Activated B cell treated with CpG ODN at 0.5 μM for 24 hours (primary cell): ENCODE measurements at places on chromosomes 2 and 18.

DNA sequence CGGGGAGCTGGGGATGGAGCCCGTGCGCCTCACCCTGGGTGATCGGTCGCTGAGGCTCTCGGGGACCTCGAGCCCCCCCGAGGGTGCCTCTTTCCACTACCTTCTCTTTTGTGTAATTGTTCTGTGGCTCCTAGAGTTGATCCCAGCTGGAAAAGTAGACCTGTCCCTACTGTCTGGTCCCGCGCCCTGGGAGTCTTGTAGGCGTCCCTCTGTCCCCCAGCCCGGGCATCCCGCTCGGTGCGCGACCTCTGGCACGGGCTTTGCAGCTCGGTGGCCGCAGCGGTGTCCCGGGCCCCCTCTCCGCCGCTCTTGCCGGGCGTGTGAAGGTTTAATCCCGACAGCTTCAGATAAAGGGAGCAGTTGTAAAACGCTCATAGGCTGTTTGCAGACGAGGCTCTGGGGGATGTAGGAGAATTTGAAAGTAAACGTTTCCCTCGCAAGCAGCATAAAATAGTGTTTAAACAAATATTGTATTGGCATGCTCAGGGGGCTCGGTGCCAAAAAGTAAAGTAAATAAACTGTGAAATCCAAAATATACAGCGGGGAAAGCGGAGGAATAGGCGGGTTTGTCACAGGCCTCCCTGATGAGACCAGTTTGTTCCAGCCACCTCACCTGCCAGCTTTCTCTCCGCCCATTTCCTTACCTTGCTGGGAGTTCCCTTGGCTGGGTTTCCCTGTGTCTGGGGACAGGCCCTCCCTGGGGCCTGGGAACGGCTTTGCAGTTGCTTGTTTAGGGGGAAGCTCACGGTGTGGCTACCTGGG lies 1.9 kb downstream of the GLI2 start:
- DNase-seq: no peak

DNA sequence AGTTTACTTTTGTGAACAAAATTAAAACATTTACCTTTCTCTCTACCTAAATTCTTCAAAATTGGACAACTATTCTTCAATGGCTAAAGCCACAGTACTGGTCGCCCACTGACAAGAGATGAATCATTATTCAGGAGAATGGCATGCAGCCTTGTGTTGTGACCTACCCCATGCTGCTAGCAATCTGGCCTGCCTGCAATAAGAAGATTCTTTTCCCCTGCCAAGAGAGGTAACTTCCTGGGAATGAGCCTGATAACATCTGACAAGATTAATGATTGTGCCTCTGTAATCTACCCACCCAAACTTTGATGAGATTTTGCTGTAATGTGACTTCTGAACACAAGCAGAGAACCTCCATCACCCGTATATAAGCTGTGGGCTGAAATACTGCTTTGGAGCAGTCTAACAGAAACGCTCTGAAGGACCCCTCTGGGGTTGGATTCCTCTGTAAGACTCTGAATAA lies 47.0 kb upstream of the ST3GAL5 start:
- DNase-seq: no peak

GRCh38 chr2:121771976-121772742 lies 16.7 kb downstream of the TSN start:
- no peak for DNase-seq

GRCh38 chr2:71778514-71778913 lies 325.2 kb downstream of the DYSF start:
- DNase-seq: no peak

- no peak for DNase-seq
These were observed 63.0 kb upstream of the STPG4 start for GRCh38 chr2:47218066-47218581.

DNA sequence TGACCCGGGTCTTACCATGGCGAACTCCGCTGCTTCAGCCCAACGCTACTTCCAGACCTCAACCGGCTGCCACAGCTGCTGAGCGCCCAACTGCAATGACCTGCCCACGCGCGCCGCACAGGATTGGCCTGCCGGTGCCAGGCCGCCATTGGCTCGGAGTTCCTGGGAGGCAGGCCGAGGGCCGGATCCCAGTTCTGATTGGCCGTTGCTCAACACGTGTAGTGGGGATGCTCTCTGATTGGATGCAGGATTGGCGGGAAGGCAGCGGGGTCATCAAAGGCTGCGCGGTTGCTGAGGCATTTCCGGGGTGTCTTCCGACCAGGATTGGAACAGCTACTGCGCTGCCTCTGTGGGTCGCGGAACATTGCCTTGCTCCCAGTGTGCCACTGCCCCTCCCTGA lies at the start of gene TUBA3E:
Gene TUBA3E (minus strand): TSS at position 97 of the 400 bp plus-strand sequence. CDS start 79 bp downstream, at position 18.
- no peak for DNase-seq

DNA sequence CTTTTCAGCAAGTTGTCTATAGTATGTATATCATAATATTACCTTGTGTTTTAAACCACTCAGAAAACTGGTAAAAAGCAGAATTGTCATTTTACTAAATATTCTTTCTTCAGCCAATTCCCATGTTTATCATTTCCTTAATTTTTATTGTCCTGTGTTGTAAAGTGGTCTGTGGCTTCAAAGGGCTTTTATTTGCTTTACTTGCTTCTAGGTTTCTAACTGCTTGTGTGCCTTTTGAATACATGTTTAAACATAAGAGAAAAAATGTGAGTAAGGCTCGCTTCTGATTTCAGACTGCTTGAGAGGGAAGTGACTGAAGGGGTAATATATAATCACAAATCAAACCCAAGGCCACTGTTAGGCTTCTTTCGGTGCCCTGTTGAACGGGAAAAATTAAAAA lies 407.5 kb upstream of the NRP2 start:
- no peak for DNase-seq

DNA sequence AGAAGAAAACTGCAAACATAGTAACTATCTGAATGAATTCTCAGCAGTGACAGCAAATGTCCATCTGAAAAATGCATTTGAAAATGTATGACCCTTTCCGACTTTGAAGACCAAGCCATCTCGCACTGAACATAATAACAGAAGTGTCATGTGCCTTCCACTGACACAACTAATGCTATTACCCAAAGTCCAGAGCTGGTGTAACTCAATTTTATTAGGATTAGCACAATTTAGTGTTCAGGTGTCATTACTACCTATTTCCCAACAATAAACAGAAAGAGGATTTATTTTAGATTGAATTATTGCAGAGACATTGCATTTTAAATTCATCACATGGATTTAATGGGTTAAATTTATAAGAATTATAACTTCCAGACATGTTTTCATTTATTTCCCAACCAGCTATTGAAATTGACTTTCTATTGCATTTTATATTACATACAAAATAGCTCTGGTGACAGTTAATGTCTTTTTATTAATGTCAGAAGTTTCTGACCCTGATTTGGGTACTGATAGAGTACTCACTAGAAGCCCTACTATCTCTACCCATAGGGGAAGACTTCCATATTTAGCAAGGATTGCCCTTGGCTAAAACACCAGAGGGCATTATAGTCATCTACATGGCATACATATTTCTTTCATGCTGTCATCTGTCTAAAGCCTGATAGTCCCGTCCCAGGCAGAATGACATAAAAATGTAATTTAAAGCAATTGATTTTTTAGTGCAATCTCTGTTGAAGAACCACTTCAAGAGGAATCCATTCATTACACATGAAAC lies 7.0 kb upstream of the STK39 start:
- no peak for DNase-seq

DNA sequence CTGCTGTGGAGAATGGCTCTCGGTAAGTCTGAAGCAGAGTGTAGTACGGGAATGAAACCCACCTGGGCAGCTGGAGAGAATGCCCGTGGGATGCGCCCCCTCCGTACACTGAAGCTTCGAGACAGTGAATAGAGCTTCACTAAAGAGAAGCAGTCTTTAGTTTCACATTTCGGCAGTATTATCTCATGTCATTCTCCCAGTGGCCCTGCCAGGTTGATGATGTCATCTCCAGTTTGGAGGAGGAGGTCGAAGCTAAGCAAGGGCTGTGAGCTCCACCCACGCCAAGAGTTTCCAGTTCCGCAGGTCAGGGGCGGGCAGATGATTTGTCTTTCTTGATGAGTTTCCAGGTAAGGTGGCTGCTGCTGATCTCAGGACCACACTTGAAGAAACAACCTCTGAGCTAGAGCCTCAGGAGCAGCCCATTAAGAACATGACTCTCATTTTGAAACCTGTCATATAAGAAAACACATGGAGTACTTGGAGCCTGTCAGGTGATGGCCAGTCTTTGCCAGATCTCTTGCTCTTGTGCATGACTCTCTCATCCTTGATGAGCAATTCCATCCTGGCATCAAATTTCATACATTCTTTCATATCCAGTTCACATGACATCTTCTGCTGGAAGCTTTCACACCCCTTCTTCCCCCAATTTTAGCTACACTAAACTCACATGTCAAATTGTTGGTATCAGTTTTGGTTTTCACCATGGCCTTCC lies 475.0 kb downstream of the RNF144A start:
- DNase-seq: no peak

DNA sequence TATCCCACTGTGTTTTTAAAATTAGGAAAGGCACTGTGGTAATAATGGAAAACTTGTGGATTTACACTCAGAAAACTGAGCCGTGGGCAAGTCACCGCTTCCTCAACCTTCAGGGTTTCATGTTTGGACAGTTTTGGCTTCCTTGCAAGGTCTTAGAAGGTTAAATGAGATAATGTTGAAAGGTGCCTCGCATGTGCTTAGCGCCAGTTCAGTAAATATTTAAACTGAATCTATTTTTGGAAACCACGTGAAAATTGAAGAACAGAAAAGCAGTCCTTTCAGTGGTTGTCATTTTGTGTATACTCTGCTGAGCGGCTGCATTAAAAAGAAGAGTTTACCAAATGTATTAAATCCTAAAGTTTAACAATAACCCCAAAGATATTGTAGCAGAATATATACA lies 15.2 kb upstream of the AGAP1 start:
- no peak for DNase-seq

DNA sequence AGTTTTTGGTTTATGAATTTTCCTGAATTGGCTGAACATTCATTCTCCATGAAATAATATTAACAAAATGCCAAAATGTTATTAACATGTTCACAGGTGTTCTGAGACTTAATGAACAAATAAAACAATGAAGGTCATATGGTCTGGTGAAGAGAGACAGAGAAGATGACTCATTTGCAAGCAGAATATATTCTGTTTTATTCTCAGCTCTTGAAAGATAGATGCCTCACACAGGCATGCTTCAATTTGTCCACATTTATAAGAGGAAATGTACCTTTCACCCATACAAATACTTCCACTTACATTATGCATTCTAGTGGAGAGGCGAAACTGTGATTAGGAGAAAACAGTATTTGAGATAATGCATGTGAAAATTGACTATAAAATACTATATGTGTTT lies 75.4 kb upstream of the PGAP1 start:
- DNase-seq: no peak

GRCh38 chr2:237227592-237228280 lies 142.0 kb downstream of the COPS8 start:
- no peak for DNase-seq

DNA sequence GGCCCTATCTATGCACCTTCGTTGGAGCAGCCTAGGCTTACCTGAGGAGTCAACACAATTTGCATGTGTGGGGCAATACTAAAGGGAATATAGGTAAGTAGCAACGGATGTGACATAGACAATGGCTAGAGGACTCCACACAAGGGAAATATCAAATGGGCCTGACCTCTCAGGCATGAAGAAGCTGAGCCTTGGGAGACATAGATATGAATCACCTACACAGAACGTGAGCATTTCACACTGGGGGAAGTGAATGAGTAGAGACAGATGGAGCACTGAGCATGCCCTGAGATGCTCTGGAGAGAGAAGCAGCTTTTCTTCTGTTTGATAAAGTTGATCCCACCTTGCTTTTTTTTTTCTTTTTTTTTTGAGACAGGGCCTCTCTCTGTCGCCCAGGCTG lies 97.9 kb downstream of the ATL2 start:
- no peak for DNase-seq

DNA sequence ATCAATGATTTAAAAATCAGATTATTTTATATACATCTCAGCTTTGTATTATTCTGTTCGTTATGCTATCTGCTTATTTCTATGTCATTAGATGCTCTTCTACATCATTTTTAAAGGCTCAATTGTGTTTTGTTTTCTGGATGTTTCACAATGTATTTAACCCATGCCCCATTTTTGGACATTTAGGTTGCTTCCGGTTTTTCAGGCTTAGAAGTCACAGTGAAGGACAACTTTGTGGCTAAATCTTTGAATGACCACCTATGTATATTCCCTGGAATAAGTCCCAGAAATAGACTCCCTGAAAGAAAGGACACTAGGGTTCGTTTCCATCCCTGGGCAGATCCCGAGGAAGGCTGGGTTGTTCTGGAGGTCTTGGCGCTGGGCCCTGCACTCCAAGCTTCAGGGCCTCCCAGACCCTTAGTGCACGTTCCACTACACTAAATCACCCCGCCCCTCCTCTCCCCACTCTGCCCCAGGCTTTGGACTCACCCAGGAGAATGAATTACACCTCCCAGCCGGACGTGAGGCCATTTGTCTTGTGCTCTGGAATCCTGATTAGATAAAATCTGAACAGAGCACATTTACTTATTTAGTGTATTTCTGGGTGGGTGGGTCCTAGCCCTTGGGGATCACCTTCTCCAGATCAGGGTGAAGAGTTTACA lies 188.2 kb downstream of the ZFP36L2 start:
- no peak for DNase-seq

DNA sequence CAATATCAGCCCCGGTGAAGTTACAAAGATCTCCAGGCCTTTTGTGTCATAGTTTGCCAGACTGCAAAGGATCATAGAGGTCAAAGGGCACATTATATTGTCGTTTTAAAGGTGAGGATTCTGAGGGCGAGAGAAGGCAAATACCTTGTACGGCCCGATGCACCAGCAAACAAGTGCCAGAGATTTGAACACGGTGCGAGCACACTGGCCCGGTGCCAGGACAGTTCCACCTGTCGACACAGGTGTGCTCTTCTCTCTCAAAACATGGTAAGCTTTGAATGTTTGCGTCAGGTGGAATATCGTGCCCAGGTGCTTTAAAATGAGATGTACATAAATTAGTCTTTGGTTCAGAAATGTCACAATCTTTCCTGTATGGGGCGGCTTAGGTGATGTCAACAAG lies 776.1 kb upstream of the ID2 start:
- no peak for DNase-seq

GRCh38 chr18:37403788-37404187 lies 161.8 kb downstream of the CELF4 start:
- no peak for DNase-seq

DNA sequence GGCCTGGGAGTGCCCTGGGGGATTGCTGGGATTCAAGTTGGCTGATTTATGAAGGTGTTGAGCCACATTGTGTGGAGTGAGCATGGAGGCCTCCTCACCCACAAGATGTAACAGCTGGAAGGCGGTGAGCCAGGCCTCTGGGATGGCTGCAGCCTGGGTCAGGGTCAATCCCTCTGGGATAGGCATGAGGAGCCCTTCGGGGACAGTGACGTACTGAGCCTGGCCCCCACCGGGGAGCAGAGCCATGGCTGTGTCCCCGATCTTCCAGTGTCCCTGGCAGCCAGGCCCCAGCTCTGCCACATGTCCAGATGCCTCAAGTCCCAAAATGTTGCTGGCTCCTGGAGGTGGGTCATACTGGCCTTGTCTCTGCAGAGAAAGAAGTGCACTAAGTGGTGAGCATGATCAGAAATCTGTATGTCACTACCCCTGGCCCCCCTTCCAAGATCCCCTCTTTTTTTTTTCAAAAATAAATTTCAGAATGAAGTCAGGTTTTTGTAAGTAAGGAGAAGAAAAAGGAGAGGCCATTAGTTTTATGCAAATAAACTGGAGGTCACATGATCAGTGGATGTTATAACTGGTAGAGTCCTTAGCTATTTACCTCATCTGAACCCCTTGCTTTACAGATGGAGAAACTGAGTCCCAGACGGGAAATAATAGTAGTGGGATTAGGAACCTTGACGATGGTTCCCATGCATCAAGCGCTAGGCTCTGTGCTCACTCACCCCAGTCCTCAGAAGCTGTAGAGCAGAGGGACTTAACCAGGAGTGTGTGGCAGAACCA lies 1.7 kb downstream of the TP53I3 start:
- no peak for DNase-seq

- DNase-seq: no peak
These were observed 31.8 kb upstream of the KCNE4 start for GRCh38 chr2:223019987-223020717.
